H1 (cell line): ENCODE measurements at places on chromosomes 11 and 22. TPM values are rescaled to one million over a fixed set of nuclear protein-coding genes. Genes with fewer than 3 reads are reported as not detected.
A peak's percentile ranks its signal among the peaks of the same experiment; 100 is the strongest.

DNA sequence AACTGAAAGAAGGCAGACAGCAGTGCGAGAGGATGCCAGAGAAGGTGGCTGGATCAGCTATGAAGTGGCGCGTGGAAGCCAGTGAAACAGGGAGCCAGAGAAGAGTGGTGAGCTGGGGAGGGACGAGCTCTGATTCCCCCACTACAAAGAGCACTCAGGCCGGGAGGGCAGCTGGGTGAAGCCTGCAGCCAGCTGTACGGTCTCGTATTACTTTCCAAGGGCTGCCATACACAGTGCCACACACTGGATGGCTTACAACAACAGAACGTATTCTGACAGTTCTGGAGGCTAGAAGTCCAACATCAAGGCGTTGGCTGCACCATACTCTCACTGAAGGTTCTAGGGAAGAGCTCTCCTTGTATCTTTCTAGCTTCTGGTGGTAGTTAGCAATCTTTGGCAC, 47.1 kb upstream of the WNT11 start:
- no peak for DNase-seq

GRCh38 chr11:77182542-77183430, 54.7 kb downstream of the MYO7A start:
- DNase-seq, result no peak

DNA sequence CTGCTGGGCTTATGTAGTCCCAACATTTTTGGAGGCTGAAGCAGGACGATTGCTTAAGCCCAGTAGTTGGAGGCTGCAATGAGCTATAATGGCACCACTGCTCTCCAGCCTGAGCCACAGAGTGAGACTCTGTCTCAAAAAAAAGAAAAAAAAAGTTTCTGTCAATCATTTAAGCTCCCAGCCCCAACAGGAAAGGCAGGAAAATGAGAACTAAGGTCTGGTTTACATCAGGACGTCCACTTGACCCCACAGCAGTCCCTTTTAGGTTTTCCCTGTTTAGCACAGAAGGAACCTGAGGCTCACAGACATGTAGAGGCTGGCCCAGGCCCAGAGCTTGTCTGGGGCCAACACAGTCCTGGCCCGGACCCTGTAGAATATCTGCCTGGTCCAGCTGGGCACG, 9.2 kb upstream of the TTLL1 start:
- DNase-seq, result no peak

DNA sequence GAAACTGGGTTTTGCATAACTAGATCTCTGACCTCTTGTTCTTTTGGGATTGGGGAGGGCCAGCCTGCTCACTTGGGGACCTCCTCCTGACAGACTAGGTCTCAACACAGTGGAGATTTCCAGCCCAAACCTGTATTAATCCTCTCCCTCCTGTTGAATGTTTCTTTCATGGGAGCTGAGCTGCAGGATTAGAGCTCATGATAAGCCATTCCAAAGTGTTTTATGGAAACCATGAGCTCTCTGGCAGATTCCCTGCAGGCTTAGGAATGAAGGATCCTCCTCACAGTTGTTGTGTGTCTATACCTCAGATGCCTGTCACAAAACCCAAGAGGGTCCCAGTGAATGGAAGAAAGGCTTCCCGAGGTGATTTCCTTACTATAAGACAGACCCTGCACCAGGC, 248.4 kb upstream of the B3GAT1 start:
- no peak for DNase-seq

GRCh38 chr11:64801158-64801464, 1.9 kb downstream of the MAP4K2 start:
- no peak for DNase-seq

DNA sequence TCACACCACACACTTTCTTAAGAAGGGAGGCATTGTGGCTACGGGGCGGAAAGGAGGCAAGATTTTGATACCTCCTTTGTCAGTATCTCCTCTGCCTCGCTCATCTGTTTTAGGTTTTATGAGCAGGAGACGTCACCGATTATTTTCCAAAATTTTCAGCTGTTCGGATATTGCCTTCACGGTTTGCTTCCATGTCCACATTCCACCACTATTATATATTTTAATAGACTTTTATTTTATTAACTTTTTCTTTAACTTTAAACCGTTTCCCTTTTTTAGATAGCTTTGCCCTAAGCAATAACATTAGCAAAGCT, 33.7 kb upstream of the CREB3L1 start:
- no peak for DNase-seq

DNA sequence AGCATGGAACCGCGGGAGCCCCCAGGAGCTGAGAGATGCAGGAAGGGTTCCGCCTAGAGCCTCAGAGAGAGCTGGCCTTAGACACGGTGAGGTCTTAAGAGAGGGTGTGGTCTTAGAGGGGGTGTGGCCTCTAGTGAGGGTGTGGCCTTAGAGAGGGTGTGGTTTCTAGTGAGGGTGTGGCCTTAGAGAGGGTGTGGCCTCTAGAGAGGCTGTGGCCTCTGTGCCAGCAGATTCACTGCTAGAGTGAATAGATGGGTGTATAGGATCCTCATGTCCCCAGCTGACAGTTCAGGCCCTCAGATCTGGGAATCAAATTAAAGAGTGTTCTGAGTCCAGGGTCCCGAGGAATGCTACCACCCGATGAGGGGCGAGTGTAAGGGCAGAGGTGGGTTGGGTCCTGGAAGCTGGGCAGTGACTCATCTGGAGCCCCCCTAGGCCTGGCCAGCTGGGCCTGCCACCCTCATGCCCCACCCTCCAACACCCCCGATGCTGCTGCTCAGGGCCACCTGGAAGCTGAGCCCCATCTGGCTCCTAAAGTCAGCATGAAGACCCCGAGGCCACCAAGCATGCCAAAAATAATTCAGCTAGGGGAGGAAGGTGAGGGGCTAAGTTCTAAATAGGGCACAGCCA, 49.5 kb downstream of the IGF2 start:
- DNase-seq, result peak; percentile 63

DNA sequence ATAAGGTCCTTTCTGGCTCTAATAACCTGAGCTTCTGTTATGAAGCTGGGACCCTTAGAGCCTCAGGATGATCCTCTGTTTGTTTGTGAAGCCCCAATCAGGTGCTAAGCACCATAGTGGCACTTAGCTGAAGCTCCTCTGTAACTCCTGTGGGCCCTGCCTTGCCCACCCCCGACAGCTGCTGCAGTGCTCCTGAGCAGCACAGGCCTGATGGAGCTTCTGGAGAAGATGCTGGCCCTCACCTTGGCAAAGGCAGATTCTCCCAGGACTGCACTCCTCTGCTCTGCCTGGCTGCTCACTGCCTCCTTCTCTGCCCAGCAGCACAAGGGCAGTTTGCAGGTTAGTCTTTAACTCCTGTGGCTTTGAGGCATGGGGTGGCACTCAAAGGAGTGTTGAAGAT, 19.0 kb upstream of the CCDC134 start:
- DNase-seq, result no peak

DNA sequence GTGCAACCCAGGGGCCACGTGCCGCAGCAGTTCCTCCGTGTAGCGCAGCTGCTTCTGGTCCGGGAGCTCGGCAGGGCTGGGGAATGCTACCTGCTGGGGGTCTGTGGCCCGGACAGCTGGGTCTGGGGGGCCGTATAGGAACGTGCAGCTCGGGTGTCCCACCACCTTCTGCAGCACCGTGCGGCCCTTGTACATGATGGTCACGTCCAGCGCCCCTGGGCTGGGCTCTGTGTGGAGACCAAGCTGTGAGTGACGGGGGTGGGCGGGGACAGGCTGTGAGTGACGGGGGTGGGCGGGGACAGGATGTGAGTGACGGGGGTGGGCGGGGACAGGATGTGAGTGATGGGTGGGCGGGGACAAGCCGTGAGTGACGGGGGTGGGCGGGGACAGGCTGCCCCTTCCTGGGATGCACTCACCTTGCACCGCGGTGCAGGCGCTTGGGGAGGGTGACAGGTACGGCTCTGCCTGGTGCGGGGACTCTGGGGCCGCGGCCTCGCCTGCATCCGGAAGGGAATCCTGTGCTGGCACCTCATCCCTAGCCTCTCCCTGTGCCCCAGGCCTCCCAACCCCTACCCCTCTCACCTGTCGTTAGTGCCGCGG, 2.3 kb downstream of the IRF7 start:
- peak; percentile 64 for DNase-seq

DNA sequence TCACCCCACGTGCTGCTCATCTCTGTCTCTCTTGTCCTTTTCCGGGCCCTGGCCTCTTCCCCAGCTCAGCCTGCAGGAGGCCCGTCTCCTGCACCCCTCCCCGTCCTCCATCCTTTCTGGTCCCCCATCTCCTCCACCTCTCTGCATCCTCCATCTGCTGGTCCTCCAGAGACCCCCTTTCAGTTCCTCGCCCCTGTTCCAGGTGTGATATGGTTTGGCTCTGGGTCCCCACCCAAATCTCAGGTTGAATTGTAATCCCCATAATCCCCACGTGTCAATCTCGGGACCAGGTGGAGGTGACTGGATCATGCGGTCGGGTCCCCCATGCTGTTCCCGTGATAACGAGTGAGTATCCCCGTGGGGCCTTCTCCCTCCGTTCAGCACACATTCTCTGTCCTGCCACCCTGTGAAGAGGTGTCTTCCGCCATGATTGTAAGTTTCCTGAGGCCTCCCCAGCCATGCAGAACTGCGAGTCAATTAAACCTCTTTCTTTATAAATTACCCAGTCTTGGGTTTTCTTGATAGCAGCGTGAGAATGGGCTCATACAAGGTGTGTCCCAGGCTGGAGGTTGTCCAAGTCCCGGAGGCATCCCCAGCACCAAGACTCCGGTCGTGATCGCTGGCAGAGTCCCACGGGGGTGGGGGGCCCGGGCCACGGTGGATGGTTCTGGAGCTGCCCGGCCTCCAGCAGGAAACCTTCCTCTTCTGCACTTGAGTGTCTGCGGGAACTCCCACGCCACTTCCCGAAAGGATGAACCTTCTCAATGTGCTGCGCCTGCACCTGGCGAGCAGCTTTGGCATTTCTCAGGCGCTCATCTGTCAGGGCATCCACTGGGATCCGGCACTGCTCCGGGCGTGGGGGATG, 29.0 kb upstream of the TOLLIP start:
- DNase-seq, result no peak

Gene C11orf91
- total RNA-seq, result not detected in 2 replicates

Gene LRRC32
- total RNA-seq, result 0.44 and 0.99 TPM in 2 replicates

Gene PDGFB
- 8.5 and 9.6 TPM in 2 replicates for total RNA-seq

Gene NXPE2
- 0.29 TPM in 1 of 2 replicates, not detected in the other for total RNA-seq

Gene SLCO2B1
- not detected in 2 replicates for total RNA-seq

Gene TUBA8
- total RNA-seq, result 0.23 and 1.0 TPM in 2 replicates
